ENCODE measurements at places on chromosomes 7 and 10.

DNA sequence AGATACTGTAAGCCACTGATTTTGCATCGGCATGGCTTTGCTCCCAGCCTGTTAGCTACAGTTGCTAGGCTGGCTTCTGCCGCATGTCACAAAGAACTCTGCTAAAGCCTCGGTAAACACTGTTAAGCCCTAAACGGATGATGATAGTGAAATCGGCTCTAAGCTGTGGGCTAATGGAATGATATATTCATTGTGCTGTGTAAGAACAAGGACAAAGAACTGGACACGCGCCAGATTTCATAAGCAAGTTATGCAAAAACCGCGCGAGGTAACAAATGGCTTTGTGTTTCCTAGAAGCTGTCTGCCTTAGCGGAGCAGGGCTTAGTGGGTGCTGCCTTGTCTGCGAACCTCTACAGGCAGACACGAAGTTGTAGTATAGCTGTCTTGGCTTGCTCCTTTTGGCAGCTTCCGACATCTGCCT is 331.3 kb upstream of the COBL start:
- no peaks in the 10 kb centered on the region for H3K36me3 ChIP-seq
- H3K4me3 ChIP-seq, result no peak overlapping the region
- no peaks in the 10 kb centered on the region for H3K27me3 ChIP-seq

GRCh38 chr7:3408814-3409595 is 108.0 kb downstream of the SDK1 start:
- peak overlapping the region; percentile 41 for H3K27ac ChIP-seq
- peaks cover 9% of the 10 kb centered on the region for H3K4me1 ChIP-seq
- DNase-seq, result peak; percentile 81
- H3K27me3 ChIP-seq, result no peaks in the 10 kb centered on the region

GRCh38 chr10:49362596-49363260 is 33.2 kb downstream of the DRGX start:
- H3K36me3 ChIP-seq, result no peaks in the 10 kb centered on the region
- H3K4me3 ChIP-seq, result no peak overlapping the region
- H3K27me3 ChIP-seq, result no peaks in the 10 kb centered on the region
- no peaks in the 10 kb centered on the region for H3K4me1 ChIP-seq
- DNase-seq, result no peak

GRCh38 chr10:99234041-99234790 is 1.4 kb downstream of the HPSE2 start:
- H3K27ac ChIP-seq, result peak overlapping the region; percentile 40
- H3K27me3 ChIP-seq, result peaks cover 5% of the 10 kb centered on the region
- H3K4me3 ChIP-seq, result peak overlapping the region; percentile 71
- no peaks in the 10 kb centered on the region for H3K36me3 ChIP-seq
- peak; percentile 94 for DNase-seq
- H3K4me1 ChIP-seq, result peaks cover 6% of the 10 kb centered on the region

GRCh38 chr10:12950583-12951128 is 50.9 kb downstream of the CCDC3 start:
- H3K36me3 ChIP-seq, result no peaks in the 10 kb centered on the region
- H3K27ac ChIP-seq, result no peak overlapping the region
- no peaks in the 10 kb centered on the region for H3K4me1 ChIP-seq
- H3K27me3 ChIP-seq, result no peaks in the 10 kb centered on the region
- H3K4me3 ChIP-seq, result no peak overlapping the region

All from MM.1S (cell line).